ENCODE measurements at places on chromosomes 11 and 22.

- DNase-seq = no peak
These were observed 99.6 kb downstream of the FAM181B start for GRCh38 chr11:82634091-82634490.

DNA sequence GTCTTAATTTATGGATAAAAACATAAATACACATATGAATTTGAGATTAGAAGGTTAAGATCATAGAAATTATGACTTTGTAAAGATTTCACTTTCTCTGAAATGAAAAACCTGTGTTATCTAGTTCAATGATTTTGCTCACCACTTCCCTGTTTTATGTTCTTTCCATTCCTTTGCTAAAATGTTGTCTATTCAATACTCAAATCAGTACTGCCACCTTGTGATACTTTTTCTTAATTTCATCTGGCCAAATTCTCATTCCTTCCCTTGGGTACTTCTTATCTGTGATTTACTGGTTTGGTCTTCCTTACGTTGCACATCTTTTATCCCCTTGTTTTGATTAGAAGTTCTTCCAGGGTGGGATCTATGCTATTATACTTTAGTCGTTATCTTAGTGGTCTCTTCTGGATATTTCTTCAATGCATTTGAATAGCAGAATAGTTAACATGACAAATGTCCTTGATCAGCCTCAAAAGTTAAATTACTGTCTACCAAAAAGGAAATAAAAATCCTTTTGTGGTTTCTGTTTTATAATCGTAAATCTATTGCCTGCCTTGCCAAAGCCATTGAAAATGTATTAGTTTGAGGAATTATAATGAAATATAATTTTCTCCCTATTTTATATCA is 197.0 kb downstream of the PGR start:
- peak; percentile 67 for DNase-seq

GRCh38 chr22:37854946-37855345 is 5.7 kb downstream of the EIF3L start:
- no peak for DNase-seq

- DNase-seq = no peak
These were observed 666 bp downstream of the SLC25A18 start for GRCh38 chr22:17563936-17564391.

GRCh38 chr11:61049063-61049377 is 53.3 kb upstream of the CD5 start:
- no peak for DNase-seq

GRCh38 chr11:113315811-113316210 is 1.4 kb downstream of the TTC12 start:
- no peak for DNase-seq

- DNase-seq = peak; percentile 93
These were observed 153.6 kb downstream of the RCN1 start for GRCh38 chr11:32244453-32244852.

GRCh38 chr11:27120211-27120610 is 79.6 kb downstream of the BBOX1 start:
- DNase-seq = no peak
